ENCODE measurements at places on chromosomes 1 and 21.

- no peak for DNase-seq
These were observed 576.0 kb downstream of the KIF26B start for GRCh38 chr1:245730801-245731200.

GRCh38 chr1:104098837-104099236, 349.1 kb downstream of the AMY1C start:
- no peak for DNase-seq

GRCh38 chr1:182185842-182186756, 124.6 kb upstream of the ZNF648 start:
- DNase-seq, result no peak

DNA sequence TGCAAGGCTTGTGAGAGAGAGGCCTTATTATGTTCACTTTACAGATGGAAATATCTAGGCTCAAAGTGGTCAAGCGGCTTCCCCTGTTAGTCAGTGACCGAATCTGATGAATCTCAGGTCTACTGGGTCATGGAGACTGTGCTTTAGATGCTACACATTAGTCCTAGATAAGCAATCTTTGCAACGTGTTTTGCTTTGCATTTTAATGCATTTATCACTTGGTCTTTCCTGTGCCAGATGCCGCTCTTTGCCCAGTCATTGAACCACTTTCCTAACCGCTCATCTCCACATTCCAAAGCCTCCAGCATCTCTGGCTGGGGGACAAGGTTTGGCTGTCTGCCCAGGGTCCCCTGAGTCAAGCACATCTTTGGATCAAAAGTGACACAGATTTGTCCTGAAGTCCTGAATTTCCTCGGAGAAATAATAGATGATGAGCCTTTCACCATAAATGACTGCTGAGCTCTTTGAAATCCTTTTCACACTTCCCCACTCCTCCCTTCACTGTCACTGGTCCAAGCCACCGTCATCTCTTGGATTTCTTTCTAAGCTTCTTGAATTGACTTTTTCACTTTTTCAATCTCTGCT, 96.0 kb upstream of the USP24 start:
- no peak for DNase-seq

DNA sequence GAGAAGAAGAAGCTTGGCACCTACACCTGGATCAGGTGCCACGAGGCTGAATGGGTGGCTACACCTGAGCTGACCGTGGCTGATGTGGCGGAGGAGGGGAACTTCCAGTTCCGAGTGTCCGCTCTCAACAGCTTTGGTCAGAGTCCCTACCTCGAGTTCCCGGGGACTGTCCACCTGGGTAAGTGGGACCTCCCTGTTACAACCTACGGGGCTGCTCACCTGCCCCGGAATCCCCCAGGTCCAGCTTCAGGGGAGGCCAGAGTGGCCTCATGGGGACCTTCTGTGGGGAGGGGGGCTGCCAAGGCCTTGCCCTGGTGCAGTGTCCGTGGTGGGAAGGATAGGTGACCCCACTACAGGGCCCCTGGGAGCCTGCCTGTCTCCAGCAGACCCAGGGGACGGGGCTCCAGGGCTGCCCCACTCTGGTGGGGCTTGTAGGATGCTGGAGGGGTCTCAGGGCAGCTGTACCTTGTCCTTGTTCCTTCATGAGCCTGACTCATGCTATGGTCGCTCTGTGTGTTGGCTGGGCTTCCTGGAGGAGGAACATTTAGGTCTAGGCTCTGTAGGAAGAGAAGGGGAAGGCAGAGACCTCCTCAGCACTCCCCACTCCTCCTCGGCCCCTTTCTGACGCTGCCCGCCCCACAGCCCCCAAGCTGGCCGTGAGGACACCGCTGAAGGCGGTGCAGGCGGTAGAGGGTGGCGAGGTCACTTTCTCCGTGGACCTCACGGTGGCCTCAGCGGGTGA, 7.2 kb downstream of the OBSCN start:
- no peak for DNase-seq

GRCh38 chr21:31744182-31744800, 12.4 kb upstream of the SCAF4 start:
- DNase-seq, result no peak

DNA sequence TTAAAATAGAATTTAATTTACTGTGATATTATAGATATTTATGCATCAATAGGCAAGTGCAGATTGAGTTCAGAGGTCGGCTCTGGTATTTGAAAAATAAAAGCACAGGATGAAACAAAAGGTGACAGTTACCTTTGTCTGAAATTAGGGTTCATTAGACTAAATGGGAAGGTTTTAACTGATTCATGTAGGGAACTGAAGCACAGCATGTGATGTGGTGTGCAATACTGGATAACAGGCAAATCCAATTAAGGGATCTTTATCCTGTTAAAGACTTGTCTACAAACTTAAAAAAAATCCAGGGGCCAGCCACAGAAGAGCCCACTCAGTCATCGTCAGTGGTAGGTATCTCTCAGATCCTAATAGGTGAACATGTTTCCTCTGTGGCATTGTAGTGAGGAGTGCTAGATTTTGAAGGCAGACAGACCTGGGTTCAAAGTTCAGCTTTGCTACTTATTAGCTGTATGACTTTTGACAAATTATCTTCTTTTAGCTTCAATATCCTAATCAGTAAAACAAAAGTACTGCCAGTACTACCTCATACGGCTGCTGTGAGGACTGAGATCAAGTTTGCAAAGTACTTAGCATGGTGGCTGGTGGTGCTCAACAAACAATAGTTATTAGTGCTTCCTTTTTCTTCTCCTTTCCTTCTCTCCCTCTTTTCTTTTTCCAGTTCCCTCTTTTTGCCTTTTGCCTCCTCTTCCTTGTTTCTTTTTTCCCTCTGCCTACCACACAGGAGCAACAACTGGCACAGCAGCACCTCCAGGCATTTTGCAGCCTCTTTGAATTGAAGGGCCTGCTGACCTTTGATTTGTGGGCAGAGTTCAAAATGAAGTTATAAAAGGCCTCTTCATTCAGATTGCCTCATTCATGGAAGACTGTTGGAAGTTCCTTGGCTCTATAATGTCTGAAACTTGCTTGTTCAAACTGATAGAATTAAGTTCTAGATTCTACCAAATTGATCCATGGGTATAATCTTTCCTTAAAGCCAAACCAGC, 44.9 kb upstream of the FOXD3 start:
- DNase-seq, result no peak

DNA sequence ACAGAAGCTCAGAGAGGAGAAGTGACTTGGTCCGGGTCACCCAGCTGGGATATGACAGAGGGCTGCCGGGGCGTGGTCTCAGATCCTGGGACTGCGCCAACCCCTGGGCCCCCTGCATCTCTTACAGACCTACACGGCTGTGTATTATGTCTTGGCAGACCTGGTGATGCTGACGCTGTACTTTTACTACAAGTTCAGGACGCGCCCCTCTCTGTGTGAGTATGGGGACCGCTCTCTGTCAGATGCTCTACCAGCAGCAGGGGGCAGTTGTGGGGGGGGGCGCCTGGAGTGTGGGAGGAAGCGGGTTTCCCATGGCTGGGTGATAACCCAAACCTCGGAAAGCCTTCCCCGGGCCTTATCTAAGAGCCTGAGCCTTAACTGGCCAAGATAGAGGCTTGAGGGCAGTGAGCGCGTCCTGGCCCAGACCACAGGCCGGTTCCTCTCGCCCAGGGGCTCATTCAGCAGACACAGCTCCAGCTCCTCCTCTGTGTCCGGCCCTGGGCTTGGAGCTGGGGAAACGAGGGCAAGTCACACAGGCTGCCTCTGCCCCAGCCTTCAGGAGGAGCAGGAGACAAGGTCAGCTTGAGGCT, 13.3 kb downstream of the SLC66A1 start:
- no peak for DNase-seq

DNA sequence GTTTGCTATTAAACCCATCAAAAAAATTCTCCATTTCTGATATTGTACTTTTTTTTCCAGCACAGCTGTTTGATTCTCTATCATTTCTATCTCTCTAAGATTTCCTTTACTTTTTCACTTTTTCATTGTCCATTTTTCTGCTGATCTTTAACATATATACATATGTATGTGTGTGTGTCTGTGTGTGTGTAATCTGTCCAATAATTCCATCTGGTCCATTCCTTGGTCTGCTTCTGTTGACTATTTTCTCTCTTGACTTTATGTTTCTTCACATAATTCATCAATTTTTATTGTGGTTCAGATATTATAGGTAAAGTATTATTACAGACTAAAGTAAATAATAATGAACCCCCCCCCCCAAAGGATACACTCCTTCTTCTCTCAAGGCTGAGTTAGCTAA, 84.2 kb downstream of the RGS7 start:
- DNase-seq, result no peak
